ENCODE measurements at places on chromosomes 5 and 9.
A peak's percentile ranks its signal among the peaks of the same experiment; 100 is the strongest.

- DNase-seq, result no peak
Observed at GRCh38 chr9:113945784-113946183, 69.7 kb downstream of the ZNF618 start.

GRCh38 chr5:15837551-15838289 is 337.7 kb downstream of the FBXL7 start:
- DNase-seq, result no peak

GRCh38 chr9:94952565-94953373 is 226.3 kb downstream of the AOPEP start:
- no peak for DNase-seq

GRCh38 chr9:16154521-16155078 is 601.8 kb downstream of the CCDC171 start:
- peak; percentile 34 for DNase-seq

DNA sequence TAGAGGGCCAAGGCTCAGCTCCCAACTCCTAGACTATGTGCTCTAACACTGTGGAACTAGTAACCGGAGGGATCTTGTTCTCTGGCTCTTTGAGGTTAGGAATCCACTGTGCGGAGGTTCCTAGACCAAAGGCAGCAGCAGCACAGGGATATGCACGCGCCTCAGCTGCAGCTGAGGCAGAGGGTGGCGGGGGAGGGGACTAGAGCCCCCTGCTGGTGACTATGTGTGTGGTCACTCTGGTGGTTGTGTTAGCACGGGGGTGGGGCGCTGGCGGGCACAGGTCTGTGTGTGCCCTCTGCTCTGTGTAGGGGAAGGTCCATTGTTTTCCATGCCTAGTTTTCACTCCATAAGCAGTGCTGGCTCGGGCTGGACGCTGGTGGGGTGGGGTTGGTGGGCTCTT is 458.0 kb upstream of the IZUMO3 start:
- DNase-seq, result no peak
